Esophagus squamous epithelium (tissue), 5 donors: ENCODE measurements at places on chromosomes 6 and 20.

DNA sequence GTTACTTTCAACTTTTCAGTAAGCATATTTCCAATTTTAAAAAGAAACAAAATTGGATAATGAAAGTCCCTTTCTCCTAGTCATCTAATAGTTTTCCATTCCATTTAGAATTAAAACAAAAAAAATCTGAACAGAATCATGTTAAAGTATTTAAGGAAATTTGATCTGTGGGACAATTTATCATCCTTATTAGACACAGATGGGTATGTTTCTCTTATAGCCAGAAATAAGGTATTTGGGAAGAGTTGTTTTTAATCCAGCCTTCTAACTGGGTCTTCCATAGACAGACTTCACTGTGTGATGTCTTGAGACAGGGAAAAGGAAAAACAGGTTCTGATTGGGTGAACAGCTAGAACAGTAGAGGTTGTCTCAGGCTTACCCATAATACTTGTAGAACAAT, 39.5 kb upstream of the STXBP5 start:
- no peak for DNase-seq

- no peak for DNase-seq
These were observed 115.9 kb upstream of the FRMD1 start for GRCh38 chr6:168194732-168195567.

- no peak for DNase-seq
These were observed 10.6 kb upstream of the SUPT3H start for GRCh38 chr6:45388328-45388727.

- DNase-seq, result no peak
These were observed 113.8 kb downstream of the TAF4 start for GRCh38 chr20:61951695-61952533.

DNA sequence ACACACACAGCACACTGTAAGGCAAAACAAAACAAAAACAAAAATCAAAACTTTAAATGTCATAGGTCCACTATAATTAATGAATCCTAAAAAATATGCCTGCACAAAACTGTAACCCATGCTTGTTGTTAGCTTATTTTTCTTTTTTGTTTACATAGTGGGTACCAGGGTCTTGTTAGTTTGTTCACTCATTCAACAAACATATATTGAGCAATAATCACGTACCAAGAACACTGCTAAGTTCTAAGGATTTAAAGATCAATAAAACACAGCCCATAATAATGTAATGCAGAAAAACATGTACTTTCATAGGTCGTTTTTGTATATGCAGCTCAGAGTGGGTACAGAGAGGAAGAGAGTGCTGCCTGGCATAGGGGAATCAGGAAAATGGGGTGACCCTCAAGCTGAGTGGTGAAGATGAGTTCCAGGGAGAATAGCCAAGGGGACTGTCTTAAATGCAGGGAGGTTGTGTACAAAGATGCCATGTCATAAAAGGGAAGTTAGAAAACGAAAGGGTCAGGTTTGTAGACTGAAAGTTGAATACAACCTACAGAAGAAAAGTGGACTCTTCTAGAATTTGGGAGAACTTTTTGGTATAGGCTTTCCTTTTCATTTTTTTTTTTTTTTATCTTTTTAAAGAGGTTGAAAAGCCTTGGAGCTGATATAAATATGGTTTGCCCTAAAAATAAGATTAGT, 113.3 kb upstream of the TBX18 start:
- DNase-seq, result no peak

- DNase-seq, result no peak
These were observed 44.6 kb upstream of the SLC23A2 start for GRCh38 chr20:5045906-5046305.

DNA sequence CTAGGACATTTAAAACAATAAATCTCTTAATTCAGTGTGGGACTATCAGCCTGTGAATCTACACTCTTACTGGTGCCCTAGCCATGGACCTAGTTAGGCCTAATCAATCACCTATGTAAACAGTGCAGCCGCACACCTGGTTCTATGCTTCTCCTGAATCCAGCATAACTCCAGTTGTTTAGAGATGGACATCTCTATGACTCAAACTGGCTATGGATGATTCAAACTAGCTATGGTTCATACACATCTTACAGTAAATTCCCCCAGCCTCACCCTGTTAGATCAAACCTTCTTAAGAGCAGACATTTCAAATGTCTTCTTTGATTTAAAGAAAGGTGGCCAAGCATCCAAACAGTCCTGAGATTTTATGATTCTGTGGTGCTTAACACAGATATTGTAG, 34.7 kb downstream of the SLC35B3 start:
- no peak for DNase-seq

DNA sequence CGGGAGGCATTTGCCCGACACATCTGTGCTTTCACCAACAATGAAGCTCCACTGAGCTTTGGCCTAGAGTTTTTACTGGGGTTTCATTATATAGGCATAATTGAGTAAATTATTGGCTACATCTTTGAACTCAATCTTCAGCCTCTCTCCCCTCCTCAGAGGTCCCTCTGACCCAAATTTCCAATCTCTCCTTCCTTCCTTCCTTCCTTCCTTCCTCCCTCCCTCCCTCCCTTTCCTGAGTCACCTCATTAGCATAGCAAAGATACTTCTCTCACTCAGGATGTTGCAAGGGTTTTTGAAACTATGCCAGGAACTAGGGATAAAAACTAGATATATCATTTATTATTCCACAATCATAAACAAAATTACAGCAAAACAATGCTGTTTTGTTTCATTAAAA, 238.2 kb upstream of the PRND start:
- DNase-seq, result no peak

DNA sequence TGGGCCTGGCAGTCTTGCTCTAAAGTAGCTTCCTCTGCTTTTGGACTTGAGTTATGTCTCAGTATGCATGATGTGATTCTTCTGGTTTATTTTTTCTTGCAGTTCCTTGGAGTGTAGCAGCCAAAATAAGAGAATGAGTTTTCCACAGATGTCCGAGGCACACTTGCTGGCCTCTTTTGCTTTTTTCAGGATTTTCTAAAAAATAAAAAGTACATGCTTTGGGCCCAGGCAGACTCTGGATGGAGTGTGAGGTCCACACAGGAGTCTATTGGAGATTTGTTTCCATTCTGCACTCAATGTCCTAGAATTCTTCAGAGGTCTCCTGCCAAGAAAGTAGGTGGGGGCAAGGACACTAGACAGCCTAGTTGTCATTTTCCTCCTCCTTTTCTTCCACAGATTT, 477.6 kb downstream of the EPM2A start:
- DNase-seq, result no peak

DNA sequence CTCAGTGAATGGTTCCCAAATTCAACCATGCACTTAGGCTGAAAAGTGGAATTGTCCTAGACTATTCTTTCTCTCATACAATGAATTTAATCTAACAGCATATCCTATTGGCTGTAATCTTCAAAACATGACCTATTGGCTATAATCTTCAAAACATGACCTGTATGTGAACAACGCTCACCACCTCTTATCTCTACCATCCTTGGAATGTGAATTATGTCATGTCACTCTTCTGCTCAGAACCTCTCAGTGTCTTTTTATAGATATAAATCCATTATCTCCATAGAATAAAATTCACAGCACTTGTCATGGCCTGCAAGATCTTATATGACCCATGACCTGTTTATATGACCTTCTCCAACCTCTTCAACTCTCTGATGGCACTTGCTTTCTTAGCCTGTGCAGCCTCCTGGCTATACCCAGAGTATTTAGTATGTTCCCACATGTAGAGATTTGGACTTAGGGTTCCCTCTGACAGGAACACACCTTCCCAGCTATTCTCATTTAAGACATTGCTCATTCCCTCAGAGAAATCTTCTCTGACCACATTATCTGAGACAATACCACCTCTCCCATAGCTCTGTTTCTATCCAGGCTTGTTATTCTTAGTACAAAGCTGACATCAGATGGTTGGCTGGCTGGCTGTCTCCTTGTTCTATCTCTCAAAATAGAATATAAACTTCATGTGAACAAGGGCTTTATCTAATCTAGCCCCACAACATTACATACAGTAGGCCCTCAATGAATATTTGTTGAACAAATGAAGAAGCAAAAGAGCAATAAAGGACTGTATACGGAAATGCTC, 275.0 kb upstream of the PREP start:
- DNase-seq, result no peak

- DNase-seq, result no peak
These were observed 99.4 kb upstream of the VGLL2 start for GRCh38 chr6:117165911-117166499.

DNA sequence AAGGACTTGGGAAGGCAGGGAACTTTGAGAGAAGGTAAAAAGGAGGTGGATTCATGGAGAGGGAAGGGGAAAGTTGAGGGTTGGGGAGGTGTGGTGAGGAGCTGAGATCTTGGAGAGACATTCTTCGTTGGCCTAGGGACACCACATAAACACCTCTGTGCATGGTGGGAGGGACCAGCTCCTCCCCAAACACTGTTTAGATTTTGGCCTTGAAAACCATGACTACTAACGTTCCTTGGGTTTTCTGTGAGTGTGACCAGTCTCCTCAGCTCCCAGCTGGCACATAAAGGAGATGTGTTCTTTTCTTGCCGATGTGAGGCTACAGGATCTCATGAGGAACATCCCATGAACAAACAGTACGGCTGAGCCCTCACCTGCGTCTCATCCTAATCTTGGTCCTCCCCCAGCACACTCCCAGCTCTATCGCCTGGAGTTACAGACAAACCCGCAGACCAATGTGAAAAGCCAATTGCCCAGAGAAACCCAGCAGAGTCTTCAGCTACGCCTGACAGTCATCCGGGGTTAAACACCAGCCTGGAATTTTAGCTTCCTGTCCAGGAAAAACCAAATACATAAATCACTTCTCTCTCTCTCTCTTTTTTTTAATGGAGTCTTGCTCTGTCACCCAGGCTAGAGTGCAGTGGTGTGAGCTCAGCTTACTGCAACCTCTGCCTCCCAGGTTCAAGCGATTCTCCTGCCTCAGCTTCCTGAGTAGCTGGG, 22.0 kb upstream of the DDR1 start:
- no peak for DNase-seq

GRCh38 chr20:3614466-3614865, 48.7 kb downstream of the GFRA4 start:
- no peak for DNase-seq

- no peak for DNase-seq
These were observed 221.7 kb downstream of the ARHGAP18 start for GRCh38 chr6:129488313-129488712.

DNA sequence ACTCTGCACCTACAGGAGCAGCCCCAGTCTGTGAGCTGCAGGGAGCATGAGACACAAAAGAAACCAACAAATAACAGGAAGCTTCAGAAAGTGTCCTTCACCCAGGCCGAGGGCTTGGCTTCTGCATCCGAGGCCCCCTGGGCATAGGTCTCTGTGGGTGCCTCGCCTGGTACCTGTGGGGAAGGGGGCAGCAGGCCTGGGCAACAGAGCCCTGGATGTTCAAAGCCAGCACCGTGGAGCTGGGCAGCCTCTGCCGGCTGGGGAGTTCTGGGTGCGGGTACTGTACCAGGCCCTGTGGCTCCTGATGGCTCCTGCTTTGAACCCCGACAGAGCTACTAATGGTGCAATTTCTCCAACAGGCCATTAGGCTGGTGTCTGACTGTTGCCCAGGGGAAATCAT, 55.7 kb downstream of the TMEM242 start:
- DNase-seq, result no peak

DNA sequence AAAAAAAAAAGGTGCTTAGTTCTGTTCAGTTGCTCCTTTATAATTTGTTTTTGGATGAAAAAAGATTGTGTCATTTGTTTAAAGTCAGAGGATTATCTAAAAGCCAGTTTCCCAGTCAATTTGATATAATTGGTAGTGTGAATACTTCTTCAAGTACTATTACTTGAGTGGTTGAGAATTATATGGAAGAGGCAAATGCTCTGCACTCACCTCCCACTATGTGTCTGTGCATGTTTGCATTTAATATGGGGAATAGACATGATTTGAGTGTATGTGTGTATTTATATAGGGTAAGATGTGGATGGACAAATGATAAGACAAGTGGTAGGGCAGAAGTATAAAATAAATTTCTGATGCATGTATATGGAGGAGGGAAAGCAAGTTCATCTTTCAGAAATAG, 15.8 kb downstream of the GJA1 start:
- no peak for DNase-seq

DNA sequence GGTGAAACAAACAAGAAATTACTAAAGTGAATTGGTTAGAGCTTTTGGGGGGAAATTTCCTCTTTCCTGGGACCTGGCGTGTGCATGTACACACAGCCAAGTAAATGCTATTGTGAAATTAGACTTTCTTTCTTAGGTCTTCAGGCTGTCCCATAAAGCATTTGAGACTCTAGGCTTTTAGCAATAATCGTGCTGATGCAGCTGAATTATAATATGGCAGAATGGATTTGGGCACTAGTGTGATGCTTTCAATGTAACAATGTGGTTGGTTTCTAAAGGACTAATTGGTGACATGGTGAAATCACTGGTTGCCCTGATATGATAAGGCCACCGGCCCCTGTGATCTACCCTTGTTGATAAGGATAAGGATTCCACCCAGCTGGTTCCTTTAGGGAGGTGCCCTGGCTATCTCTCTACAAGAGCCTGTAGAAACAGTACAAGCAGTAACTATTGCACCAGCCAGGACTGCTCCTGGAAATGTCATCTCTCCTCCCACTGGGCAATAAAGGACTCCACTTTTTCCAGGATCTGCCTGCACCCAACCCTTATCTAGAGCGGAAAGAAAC, 164.1 kb downstream of the TFAP2A start:
- no peak for DNase-seq

DNA sequence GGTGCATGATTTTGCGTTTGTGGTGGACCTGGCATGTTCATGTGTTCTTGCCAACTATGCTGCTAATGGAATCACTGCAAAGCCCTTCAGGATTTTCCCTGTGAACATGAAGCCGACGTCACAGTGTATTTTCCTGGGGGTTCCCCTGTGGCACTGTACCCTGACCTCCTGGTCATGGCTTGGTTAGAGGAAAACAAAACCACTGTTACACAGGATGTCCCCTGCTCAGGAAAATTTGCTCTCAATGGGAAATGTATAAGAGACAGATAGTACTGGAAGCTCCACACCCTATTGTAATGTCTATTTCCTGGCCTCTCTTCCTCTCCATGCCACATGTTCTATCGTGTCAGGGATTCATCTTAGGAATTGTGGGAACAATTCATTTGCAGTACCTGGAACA, 19.7 kb downstream of the TSHZ2 start:
- no peak for DNase-seq

- DNase-seq, result no peak
These were observed 224.3 kb downstream of the ANKRD60 start for GRCh38 chr20:58004146-58004545.
